Pulmonary artery endothelial cell (primary cell): ENCODE measurements at places on chromosomes 11 and 22. TPM values are rescaled to one million over a fixed set of nuclear protein-coding genes. Genes with fewer than 3 reads are reported as not detected.

The MCM5 gene
- total RNA-seq, result 99.3 and 178 TPM in 2 replicates

The TMEM191C gene
- 0.56 and 0.92 TPM in 2 replicates for total RNA-seq

The GAL3ST1 gene
- total RNA-seq, result not detected in 2 replicates

The FCHSD2 gene
- total RNA-seq, result 14.9 and 20.2 TPM in 2 replicates

The SVIP gene
- total RNA-seq, result 15.8 and 23.6 TPM in 2 replicates

The KRTAP5-1 gene
- total RNA-seq, result not detected in 2 replicates

The DRD4 gene
- not detected in 2 replicates for total RNA-seq

The MLC1 gene
- not detected in 2 replicates for total RNA-seq

The GLB1L2 gene
- total RNA-seq, result 0.21 and 0.59 TPM in 2 replicates

The PKNOX2 gene
- total RNA-seq, result not detected in 2 replicates

The CCDC116 gene
- total RNA-seq, result 0.07 and 0.35 TPM in 2 replicates

The MMP8 gene
- total RNA-seq, result not detected in 2 replicates

The APOBEC3B gene
- total RNA-seq, result 2.4 and 4.2 TPM in 2 replicates

The C22orf39 gene
- 21.4 and 25.3 TPM in 2 replicates for total RNA-seq

The MMP13 gene
- total RNA-seq, result not detected in 2 replicates

The MMP11 gene
- total RNA-seq, result 4.5 and 9.9 TPM in 2 replicates

The RELA gene
- total RNA-seq, result 20.0 and 22.5 TPM in 2 replicates

The CRACR2B gene
- total RNA-seq, result 4.1 and 4.3 TPM in 2 replicates

The KRTAP5-11 gene
- not detected in 2 replicates for total RNA-seq

The DTX4 gene
- 0.20 and 0.21 TPM in 2 replicates for total RNA-seq

The OR52I2 gene
- not detected in 2 replicates for total RNA-seq

The MS4A15 gene
- not detected in 2 replicates for total RNA-seq
